ENCODE measurements at places on chromosomes 3 and 15. TPM values are rescaled to one million over a fixed set of nuclear protein-coding genes. Genes with fewer than 3 reads are reported as not detected.

DNA sequence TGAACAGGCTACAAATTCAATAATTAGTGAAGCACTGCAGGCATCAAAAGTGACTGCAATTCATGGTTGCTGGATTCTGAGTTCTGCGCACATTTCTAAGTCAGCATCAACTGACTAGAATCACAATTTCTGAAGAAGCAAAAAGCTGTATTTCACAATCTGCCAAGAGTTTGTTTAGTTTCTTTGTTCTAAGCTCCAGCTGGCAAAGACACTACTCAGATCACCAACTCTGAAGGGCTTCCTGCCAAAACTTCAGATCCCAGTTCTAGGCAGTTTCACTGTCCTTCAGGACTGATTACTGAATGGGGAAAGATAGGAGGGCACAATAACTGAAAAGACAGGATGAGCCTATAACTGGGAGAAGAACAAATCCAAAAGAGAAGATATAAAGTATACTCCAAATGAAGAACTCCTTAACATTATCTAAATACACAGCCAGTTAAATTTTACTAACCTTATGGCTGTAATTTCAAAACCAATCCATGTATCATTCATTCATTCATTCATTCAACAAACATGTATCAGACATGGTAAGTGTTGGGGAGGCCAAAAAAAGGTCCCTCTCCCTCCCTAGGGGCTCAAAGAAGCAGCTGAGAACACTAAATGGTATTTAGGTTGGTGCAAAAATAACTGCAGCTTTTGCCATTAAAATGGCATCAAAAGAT lies 17.1 kb downstream of the TJP1 start:
- no peak overlapping the region for H3K27ac ChIP-seq
- peaks cover 31% of the 10 kb centered on the region for H3K27me3 ChIP-seq
- H3K36me3 ChIP-seq, result no peaks in the 10 kb centered on the region
- H3K4me3 ChIP-seq, result no peak overlapping the region
- H3K4me1 ChIP-seq, result no peaks in the 10 kb centered on the region

DNA sequence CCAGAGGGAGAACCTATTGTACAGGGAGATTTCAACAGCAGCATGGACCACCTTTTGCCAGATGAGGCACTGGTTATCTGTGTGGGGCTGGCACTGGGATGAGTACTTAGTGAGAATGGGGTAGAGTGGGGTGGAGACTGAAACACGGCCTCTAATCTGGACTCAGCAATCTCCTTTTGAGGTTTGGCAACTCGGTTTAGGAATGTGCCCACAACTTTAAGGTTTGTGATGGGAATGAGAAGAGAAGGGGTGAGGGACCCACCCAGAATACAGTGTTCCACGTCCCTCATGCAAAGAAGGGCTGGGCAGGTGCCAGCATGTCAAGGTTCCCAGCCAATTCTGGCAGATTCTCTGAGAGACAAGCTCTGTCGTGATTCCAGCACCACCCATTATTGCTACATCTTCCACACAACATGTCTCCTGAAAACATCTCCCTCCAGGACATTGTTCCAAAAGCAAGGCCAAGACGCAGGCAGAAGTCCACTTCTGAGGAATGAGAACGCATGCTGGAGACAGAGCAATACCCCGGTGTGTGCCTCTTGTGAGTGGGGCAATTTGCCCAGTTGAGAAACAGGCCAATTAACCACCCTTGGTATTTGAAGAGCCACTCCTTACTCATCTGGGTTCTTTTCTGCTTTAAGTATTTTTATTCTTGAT lies 37.5 kb upstream of the CCR4 start:
- peaks cover 11% of the 10 kb centered on the region for H3K4me1 ChIP-seq
- H3K27ac ChIP-seq, result no peak overlapping the region
- no peaks in the 10 kb centered on the region for H3K27me3 ChIP-seq
- DNase-seq, result no peak

GRCh38 chr3:58120075-58120812 lies 90.5 kb downstream of the DNASE1L3 start:
- no peaks in the 10 kb centered on the region for H3K27me3 ChIP-seq
- H3K4me3 ChIP-seq, result no peak overlapping the region
- H3K27ac ChIP-seq, result no peak overlapping the region
- DNase-seq, result no peak
- peaks cover 58% of the 10 kb centered on the region for H3K36me3 ChIP-seq

- peaks cover 89% of the 10 kb centered on the region for H3K27me3 ChIP-seq
- DNase-seq, result no peak
- no peak overlapping the region for H3K27ac ChIP-seq
Observed at GRCh38 chr3:123028233-123028828, 768 bp upstream of the SEMA5B start.

- no peaks in the 10 kb centered on the region for H3K27me3 ChIP-seq
- no peaks in the 10 kb centered on the region for H3K36me3 ChIP-seq
- H3K4me1 ChIP-seq, result no peaks in the 10 kb centered on the region
- H3K4me3 ChIP-seq, result no peak overlapping the region
Observed at GRCh38 chr15:67920524-67921240, 80.8 kb upstream of the RNU6-1 start.

FSTL1 gene
- total RNA-seq, result not detected

DNA sequence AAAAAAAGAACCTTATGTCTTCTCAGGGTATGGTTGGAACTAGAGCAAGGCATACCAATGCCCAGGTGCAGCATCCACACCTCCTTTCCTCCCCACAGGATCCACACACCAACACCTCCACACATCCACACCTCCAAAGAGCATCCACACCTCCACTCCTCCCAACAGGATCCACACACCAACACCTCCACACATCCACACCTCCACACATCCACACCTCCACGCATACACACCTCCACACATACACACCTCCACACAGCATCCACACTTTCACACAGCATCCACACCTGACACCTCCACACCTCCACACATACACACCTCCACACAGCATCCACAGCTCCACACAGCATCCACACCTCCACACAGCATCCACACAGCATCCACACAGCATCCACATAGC lies 5.3 kb downstream of the MESP1 start:
- H3K36me3 ChIP-seq, result no peaks in the 10 kb centered on the region
- peaks cover 9% of the 10 kb centered on the region for H3K4me1 ChIP-seq
- H3K4me3 ChIP-seq, result no peak overlapping the region
- H3K27ac ChIP-seq, result no peak overlapping the region
- DNase-seq, result no peak
- peaks cover 2% of the 10 kb centered on the region for H3K27me3 ChIP-seq

- no peak within 1 kb of the TSS for H3K27ac ChIP-seq
- no peak within 1 kb of the TSS for H3K4me3 ChIP-seq
- no peaks in the 10 kb centered on the region for H3K4me1 ChIP-seq
- peaks cover 72% of the 10 kb centered on the region for H3K27me3 ChIP-seq
- no peak for DNase-seq
Observed at GRCh38 chr3:137764001-137764433, at the start of gene SOX14. Gene SOX14 (plus strand): TSS chr3:137764315. CDS start chr3:137764785, 470 bp downstream.

DNA sequence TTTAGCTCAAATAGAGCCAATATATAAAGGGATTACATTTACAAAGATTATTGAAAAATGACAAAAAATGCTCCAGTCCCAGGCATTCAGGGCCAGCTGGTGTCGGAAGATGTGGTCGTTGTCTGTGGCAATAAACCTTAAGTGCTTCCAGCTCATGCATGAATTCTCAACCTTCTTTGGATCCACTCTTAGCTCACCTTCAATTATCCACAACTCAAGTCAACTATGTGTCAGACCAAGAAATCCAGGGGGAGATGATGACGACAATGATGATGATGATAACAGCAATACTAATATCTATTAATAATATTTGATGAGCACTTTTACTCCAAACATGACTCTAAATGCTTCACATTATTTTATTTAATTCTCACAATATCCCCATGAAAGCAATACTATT lies 53.6 kb upstream of the PXYLP1 start:
- no peak overlapping the region for H3K27ac ChIP-seq
- H3K4me3 ChIP-seq, result no peak overlapping the region
- H3K27me3 ChIP-seq, result no peaks in the 10 kb centered on the region
- no peak for DNase-seq
- no peaks in the 10 kb centered on the region for H3K36me3 ChIP-seq

DNA sequence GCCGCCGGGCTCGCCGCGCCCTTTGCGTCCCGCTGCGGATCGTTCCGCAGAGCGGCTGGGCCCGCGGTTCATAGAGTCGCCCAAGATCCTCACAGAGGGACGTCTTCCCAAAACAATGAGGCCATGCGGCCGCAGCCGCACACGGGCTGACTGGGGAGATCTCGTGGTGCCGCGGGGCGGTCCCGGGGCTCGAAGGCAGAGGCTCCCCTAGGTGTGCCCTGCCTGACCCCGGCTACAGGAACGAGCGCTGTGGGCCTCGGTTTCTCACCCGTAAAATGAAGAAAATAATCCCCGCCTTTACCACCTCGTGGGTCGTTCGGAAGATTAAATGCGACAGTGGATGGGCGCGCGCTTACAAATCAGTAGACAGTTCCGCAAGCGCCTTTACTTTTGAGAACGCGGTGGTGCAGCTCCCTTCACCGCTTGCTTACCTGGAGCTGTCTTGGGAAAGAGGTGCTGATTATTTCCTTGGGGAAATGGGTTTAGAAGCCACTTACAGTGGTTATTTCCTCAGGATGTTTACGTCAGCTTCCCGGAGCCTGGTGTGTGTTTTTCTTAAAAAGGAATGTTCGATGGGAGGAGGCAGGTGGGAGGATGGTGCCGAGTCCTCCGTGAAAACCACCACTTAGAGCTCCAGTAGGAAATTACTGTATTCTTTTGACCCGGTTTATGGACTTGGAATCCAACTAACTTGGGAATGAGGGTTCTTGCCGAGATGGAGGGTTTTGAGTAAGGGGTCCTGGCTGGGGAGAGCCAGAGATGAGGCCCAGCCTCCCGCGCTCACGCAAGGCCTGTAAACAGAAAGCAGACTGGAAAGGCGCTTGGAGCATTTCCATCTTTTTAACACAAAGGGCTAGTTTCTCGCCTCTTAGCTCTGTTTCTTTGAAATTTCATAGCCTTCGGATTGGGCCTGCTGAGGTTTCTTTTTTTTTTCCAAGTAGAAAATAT lies 1.9 kb upstream of the MEX3B start:
- peak; percentile 37 for DNase-seq
- H3K4me1 ChIP-seq, result peaks cover 28% of the 10 kb centered on the region
- no peaks in the 10 kb centered on the region for H3K36me3 ChIP-seq
- H3K4me3 ChIP-seq, result peak overlapping the region; percentile 60
- H3K27ac ChIP-seq, result no peak overlapping the region

DNA sequence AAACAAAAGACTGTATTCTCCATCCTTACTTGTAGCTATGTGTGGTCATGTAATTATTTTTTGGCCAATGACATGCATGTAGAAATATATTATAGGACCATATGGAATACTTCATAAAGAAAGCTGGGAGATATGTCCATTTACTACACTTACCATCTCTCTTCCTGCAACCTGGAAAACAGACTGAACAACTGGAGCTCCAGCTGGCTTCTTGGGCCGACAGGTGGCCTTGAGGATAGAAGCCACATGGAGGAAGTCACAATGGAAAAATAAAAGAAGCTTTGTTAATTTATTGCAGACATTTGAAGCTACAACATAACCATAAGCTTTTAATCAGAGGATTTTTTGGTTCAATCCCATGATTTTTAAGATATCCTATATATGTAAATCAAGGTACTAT lies 167.9 kb upstream of the CBLB start:
- no peaks in the 10 kb centered on the region for H3K36me3 ChIP-seq
- H3K27me3 ChIP-seq, result no peaks in the 10 kb centered on the region
- H3K4me1 ChIP-seq, result no peaks in the 10 kb centered on the region
- H3K27ac ChIP-seq, result no peak overlapping the region
- no peak overlapping the region for H3K4me3 ChIP-seq
- DNase-seq, result no peak

- no peaks in the 10 kb centered on the region for H3K36me3 ChIP-seq
- no peak overlapping the region for H3K4me3 ChIP-seq
- H3K4me1 ChIP-seq, result no peaks in the 10 kb centered on the region
- DNase-seq, result no peak
Observed at GRCh38 chr15:74252721-74253120, 16.6 kb downstream of the CCDC33 start.

KBTBD8 gene
- 7.7 TPM for total RNA-seq

DNA sequence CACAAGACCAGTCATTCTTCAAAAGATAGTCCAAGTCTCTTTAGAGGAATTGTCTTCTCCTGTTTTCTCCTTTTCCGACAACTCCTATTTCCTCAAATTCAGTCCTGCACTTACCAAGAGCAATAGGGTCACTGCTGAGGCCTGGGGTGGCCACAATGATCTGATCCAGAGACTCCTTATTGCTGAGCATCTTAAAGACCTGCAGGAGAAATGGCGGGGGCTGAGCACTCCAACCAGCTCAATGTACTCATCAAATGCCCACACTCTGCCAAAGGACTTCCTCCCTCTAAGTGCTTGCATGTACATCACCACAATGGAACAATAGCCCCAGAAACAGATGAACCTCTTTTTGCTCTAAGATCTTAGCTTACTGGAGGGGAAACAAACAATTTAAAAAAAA lies 9.6 kb downstream of the UBL7 start:
- H3K27ac ChIP-seq, result no peak overlapping the region
- no peak for DNase-seq
- no peak overlapping the region for H3K4me3 ChIP-seq
- no peaks in the 10 kb centered on the region for H3K4me1 ChIP-seq

DNA sequence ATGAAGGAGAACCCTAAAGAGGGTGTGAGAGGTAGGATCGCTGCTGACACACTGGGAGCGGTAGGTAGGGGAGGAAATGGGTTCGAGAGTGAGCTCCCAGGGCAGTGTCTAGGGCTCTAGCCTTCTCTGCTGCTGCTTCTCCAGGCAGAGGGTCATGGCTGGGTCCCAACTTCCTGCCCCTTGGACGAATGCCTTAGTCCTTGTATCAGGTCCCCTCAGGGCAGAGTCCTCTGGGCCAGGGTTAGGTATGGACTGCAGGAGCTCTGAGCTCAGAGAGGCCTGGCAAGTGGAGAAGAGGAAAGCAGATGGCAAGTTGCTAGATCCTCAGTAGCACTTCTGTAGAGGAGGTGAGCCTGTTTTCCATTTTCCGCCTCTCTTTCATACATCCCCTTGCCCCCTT lies 2.9 kb downstream of the CORO2B start:
- no peak for DNase-seq
- peaks cover 15% of the 10 kb centered on the region for H3K4me1 ChIP-seq
- H3K4me3 ChIP-seq, result no peak overlapping the region

- no peaks in the 10 kb centered on the region for H3K36me3 ChIP-seq
- H3K27ac ChIP-seq, result no peak overlapping the region
- no peaks in the 10 kb centered on the region for H3K4me1 ChIP-seq
- H3K27me3 ChIP-seq, result no peaks in the 10 kb centered on the region
- no peak for DNase-seq
Observed at GRCh38 chr15:38761681-38762080, 197.1 kb upstream of the RASGRP1 start.

CNTN4 gene
- not detected for total RNA-seq

DNA sequence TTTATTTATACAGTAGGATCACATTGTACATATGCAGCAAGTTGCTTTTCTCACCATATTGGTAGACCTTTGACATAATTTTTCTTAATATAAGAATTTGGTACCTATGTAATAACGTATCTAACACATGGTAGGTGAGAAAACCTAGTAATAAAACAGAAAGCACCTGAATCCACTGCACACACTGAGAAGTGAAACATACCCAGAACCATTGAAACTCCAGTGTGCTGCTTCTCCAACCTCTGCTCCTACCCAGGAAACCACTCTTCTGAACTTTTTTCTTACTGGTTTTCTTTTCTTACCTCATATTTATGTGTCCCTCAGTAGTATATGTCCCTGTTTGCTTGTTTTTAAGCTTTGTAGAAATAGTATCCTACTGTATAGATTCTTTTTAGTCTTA lies 293.0 kb downstream of the UBE2E2 start:
- DNase-seq, result no peak
- H3K36me3 ChIP-seq, result no peaks in the 10 kb centered on the region
- no peaks in the 10 kb centered on the region for H3K27me3 ChIP-seq
- H3K4me3 ChIP-seq, result no peak overlapping the region
- no peaks in the 10 kb centered on the region for H3K4me1 ChIP-seq
- H3K27ac ChIP-seq, result no peak overlapping the region

Data from CD4-positive, alpha-beta T cell (primary cell).